ENCODE measurements at places on chromosomes 4 and X. TPM values are rescaled to one million over a fixed set of nuclear protein-coding genes. Genes with fewer than 3 reads are reported as not detected.

FANCB gene
- total RNA-seq: 1.7 TPM

SAGE1 gene
- not detected for total RNA-seq

NWD2 gene
- total RNA-seq: 2.2 TPM

DMP1 gene
- total RNA-seq: not detected

FMR1NB gene
- not detected for total RNA-seq

ANXA10 gene
- not detected for total RNA-seq

TEX13B gene
- total RNA-seq: not detected

PPP4R3C gene
- total RNA-seq: not detected

EIF2S3 gene
- 153 TPM for total RNA-seq

CYLC1 gene
- not detected for total RNA-seq

KLHL5 gene
- 19.7 TPM for total RNA-seq
